ENCODE measurements at places on chromosomes 13 and 19.
A peak's percentile ranks its signal among the peaks of the same experiment; 100 is the strongest.

DNA sequence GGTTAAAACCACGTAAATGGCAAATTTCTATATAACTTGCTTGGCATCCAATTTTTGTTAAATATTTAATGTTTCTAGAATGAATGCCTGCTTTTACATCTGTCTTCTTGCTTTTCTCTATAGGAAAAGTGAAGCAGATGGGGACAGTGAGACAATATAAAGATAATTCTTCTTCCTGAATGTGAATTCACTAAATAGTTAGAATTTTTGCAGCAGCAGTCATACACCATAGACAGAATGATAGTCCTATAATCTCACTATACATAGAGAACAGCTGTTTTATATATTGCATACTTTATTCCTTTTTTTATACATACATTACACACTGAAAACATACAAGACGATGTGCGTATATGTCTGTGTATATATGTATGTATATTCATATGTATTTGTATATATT lies 1127.3 kb downstream of the PCDH9 start:
- DNase-seq = no peak

- no peak for DNase-seq
Measured at GRCh38 chr13:56530096-56530495, 610.6 kb upstream of the PRR20A start.

DNA sequence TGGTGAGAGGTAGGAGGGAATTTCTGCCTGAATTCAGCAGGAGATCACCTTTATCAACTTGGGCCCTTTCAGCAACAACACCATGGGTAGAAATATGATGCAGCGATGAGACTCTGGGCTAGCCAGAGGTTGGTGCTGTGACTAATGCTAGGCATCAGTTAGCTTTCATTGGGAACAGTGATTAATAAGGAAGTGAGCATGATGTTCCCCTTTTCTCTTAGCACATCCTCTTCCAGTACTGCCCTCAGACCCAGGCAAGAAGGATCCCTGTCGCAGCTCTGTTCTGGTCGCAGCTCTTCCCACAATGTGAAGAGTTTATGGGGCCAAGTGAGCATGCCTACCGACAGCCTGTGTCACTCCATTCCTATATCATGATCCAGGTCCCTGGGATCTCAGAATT lies 100.5 kb downstream of the FLT1 start:
- peak; percentile 15 for DNase-seq

- no peak for DNase-seq
Measured at GRCh38 chr19:47408156-47408938, 11.0 kb downstream of the MEIS3 start.

DNA sequence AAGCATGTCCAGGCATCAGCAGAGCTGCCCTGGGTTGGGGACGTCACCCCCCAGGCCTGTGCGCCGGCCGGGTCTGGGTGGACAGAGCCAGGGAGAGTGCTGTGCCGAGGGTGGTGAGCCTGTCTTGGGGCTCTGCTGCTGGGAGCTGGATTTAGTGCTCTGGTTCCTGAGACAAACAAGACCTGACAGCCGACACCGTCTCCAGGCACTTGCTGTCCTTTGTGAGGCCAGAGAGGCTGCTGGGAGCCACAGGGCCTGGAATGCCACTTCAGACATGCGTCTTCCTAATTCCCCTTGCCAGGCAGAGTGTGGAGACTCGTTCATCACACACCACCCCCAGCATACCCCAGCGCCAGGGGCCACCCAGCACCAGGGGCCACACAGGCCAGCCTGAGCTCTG lies 165.8 kb downstream of the KDM4B start:
- DNase-seq = no peak

DNA sequence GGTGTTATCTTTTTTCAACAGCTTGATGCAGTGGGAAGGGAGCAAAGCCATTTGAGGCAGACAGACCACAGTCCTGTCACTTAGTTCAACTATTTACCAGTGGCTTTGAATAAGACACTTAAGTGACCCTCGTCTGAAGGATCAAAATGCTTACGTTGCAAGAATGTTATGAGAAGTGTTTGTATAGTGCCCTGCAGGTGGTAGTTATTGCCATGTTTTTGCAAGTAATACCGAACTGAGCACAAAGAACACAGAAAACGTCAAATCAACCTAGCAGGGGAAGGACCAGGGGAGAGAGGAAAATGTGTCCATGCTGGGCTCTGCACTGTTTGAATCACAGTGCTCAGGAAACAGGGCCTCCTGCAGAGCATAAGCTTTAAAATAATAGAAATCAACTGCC lies 2.8 kb downstream of the SOHLH2 start:
- no peak for DNase-seq

- DNase-seq = no peak
Measured at GRCh38 chr13:80259159-80259558, 81.8 kb downstream of the SPRY2 start.

DNA sequence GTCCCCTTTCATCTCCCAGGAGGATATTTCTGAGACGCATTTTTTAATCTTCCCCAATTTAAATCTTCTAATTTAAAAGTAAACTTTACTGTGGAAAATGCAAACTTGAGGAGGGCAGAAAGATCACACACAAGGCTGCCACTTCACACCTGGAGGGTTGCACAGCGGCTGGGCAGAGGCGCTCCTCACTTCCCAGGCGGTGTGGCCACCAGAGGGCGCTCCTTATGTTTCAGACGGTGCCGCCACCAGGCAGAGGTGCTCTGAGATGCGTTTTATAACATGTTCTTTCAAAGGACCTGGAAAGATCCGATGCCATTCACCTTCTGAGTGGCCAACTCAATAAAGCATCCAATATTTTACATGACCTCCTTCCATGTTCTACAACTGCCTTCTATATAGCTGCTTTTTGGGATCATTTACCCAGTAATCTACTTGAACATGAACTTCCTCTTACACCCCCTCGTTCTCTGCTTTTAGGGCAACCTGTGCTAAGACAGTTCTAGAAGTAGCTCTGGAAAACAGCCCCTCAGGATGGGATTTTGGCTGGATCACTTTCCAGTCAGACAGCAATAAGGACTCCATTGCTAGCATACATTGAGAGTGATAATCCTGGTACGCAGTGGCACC lies 14.8 kb upstream of the MTUS2 start:
- peak; percentile 4 for DNase-seq

GRCh38 chr19:2561221-2561620 lies 85.3 kb downstream of the GADD45B start:
- DNase-seq = no peak

DNA sequence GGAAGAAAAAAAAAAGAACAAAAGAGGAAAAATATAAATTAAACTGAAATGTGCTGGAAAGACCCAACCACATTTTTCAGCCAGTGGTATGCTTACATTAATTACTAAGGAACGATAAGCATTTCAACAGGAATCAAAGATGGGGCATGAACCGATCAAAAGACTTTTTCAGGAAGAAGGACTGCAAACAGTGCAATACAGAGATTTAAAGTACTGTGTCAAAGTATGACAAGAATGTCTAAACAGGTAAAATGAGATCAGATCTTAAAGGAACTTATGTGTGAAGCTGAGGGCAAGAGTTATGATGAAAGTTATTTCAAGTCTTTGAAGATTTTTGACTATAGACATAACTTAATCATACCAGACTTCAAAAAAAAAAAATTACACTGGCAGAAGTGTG lies 1761.8 kb downstream of the SLITRK5 start:
- peak; percentile 34 for DNase-seq

DNA sequence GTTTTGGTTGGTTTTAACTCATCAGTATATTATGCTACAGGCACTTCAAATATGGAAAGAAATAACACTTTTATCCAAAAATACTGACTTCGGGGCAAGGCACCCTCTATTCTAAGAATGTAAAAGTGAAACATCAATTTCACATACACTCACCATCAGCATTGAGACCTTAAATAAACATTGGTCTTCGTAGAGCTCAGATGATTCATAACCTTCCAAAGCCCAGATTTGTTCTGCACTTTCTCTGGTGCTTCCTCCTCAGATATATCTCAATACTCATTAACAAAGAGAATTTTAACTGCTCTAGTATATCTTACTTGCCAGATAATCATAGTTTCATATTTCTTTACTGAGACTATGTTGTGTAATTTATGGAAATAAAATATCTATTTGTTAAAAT lies 794.3 kb downstream of the LIG4 start:
- DNase-seq = no peak

- DNase-seq = no peak
Measured at GRCh38 chr13:49246850-49247642, 679 bp upstream of the CDADC1 start.

DNA sequence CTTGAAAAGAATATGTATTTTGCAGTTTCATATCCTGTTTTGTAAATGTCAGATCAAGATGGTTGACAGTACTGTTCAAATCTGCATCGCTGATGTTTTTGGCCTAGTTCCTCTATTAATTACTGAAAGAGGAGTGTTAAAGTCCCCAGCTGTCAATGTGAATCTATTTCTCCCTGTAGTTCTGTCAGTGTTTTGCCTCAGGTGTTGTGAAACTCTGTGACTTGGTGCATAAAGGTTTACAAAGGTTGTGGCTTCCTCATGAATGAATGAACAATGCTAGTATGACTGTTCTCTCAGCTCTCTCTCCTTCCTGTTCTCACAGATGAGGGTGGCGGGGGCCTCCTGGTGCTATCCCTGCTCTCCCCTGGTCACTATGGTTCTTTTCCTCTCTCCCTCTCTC lies 142.4 kb downstream of the MYCBP2 start:
- DNase-seq = peak; percentile 59

DNA sequence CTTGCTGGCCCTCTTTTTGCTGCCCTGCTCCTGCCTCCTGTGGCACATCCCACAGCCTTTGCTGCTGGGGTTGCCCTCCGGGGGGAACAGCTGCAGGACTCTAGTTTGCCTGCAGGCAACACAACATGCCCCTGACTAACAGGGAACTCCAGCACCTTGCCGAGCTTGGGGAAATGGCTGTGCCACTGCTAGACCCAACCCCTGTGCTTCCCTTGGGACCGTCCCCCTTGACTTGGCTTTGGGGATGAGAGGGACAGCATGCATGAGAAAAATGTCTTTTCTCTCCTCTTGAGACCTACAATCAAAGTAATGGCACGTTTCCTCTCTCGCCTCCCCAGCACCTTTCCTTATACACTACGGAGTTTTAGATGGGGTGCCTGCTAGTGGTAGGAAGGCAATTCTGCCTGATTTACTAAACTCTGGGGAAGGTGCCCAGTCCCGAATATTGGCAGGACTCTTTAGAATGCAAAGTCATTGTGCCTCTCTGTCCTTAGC lies 12.4 kb upstream of the VWA8 start:
- no peak for DNase-seq

- no peak for DNase-seq
Measured at GRCh38 chr13:27267596-27267995, 3.0 kb upstream of the RASL11A start.

- DNase-seq = no peak
Measured at GRCh38 chr19:31350033-31350692, 927 bp upstream of the TSHZ3 start.

DNA sequence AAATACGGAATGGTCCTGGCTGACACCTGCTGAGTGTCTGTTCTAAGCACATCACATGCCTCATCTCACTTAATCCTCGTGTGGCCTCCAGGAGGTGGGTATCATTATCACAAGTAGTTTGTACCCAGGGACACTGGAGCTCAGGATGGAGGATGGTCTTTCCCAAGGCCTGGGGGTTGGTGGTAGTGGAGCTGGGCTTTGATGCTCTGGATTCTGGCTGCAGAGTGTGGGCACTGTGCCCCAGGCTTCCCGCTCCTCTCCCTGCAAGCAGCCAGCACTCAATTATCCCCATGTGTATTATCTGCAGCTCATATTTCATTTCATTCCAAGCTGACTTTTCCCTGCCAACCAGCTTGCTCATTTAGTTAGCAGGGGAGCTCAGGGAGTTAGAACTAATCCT lies 52.1 kb downstream of the SIAH3 start:
- no peak for DNase-seq

DNA sequence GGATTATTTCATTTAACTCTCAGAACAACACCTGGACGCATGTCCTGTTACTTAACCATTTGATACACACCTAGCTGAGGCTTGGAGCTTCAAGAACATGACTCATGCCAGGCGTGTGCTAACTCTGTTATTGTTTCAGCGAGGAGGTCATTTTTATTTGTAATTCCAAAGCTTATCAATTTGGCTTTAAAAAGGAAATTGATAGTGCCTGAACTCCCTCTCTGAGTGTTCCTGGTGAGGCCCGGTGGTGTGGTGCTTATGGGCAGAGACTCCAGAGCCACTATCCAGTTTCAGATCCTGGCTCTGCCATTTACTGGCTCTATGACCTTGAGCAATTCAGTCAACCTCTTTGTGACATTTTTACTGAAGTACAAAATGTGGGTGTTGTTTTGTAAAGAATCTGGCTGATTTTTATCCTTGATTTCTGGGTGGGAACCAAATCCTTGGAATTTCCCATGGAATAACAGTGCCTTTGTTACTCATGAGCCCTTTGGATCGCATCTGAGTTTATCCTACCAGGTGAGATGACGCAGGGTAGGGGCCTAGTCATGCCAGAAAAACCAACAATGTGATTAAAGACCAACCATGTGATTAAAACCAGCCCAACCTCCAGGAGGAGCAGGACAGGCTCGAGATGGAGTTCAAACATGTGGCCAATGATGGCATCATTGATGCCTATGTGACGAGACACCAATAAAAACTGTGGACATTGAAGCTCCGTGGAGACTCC lies 198.8 kb downstream of the MYO16 start:
- DNase-seq = peak; percentile 12

- no peak for DNase-seq
Measured at GRCh38 chr19:15717809-15718208, 10.0 kb upstream of the OR10H2 start.

- no peak for DNase-seq
Measured at GRCh38 chr13:112248406-112248760, 127.8 kb upstream of the SPACA7 start.

DNA sequence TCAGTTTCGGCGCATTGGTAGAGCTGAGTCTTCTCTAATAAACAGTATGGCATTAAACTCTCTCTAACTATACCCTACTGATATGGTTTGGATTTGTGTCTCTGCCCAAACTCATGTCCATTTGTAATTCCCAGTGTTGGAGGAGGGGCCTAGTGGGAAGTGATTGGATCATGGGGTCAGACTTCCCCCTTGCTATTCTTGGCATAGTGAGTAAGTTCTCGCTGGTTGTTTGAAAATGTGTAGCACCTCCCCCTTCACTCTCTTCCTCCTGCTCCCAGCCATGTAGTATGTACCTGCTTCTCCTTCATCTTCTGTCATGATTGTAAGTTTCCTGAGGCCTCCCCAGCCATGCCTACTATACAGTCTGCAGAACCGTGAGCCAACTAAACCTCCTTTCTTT lies 682.7 kb upstream of the ARGLU1 start:
- DNase-seq = no peak

DNA sequence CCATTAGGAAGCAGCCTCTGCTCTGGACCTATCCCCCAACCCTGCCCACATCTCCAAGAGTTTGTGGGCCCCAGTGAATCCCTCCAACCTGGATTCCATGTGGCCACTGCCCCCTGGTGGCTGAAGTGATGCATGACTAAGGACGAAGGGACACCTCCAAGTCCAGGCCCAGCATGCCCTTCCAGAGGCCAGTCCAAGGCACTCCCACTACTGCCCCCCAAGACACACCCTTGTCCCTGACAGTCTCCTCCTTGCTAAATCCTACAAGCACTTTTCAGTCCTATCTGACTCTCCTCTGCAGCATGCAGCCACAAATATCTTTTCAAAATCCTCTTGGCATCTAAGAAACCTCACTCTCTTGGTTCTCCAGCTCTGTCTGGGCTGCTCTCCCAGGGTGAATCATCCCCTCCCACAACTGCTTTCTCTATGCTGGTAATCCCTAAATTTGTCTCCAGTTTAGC lies 33.0 kb downstream of the DEDD2 start:
- peak; percentile 60 for DNase-seq
